ENCODE measurements at places on chromosomes 3 and 15.

GRCh38 chr3:173730391-173730790, 332.8 kb downstream of the NLGN1 start:
- no peak for DNase-seq

- no peak for DNase-seq
These were observed 63.4 kb downstream of the SNRK start for GRCh38 chr3:43349716-43350115.

DNA sequence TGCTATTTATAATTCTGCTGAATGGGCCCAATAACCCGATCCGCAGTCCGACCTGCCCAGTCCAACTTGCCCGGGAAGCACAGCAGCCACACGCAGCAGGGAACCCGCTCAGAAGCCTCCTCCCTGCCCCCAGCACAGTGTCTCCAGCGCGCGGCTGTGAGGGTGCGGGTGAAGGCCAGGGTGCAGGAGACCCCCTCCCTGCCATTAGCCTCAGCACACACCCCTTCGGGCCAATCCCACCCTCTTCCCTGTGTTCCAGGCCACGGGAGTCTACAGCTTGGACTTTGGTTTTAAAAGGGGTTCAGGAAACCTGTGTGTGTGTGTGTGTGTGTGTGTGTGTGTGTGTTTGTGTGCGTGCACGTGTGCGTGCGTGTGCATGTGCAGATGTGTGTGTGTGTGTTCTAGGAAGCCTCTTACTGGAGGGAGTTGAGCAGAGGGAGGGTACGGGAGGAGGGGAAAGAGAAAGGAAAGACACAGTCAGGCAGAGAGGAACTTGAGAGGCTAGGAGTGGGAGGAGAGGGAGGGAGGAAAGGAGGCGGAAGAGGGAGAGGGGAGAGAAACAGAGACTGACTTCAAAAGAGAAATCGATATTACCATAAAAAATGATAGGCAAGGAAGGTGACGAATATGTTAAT, 34.2 kb downstream of the ATP2B2 start:
- no peak for DNase-seq

DNA sequence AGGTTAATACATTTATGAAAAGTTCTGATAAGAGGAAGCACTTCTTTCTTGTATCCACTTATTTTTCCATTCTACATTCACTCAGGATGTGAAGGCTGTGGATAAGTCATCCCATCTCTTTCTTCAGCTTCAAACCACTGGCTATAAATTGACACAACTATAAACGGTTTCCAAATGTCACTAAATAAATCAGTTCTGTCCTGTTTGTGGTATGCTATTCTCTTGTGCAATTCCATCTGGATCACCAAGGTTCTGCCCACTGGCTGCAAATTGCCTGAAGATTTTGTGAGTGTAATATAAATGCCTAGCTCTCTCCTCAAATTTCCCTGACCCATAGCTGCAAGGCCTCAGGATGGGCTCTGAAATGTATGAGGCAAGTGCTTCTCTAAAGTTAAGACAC, 7.1 kb upstream of the LMOD3 start:
- peak; percentile 9 for DNase-seq

GRCh38 chr3:122533931-122534334, 19.2 kb upstream of the KPNA1 start:
- peak; percentile 92 for DNase-seq

DNA sequence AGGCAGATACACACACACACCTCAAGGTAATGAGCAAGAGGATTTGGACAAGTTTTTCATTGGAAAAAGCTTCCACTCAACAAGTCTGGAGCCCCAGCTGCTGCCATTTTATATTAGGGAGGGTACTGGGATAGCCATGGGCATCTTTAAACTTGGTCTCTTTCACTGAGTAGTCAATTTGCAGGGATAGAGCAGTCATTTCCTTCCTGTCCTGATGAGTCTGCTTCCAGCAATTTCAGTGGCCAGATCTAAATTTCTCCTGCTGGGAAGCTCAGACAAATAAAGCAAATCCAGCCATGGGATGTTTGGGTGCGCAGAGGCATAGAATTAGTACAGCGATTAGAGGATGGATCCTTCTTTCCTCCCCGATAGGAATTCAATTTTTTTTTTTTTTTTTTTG, 874 bp upstream of the ERC2 start:
- peak; percentile 4 for DNase-seq

DNA sequence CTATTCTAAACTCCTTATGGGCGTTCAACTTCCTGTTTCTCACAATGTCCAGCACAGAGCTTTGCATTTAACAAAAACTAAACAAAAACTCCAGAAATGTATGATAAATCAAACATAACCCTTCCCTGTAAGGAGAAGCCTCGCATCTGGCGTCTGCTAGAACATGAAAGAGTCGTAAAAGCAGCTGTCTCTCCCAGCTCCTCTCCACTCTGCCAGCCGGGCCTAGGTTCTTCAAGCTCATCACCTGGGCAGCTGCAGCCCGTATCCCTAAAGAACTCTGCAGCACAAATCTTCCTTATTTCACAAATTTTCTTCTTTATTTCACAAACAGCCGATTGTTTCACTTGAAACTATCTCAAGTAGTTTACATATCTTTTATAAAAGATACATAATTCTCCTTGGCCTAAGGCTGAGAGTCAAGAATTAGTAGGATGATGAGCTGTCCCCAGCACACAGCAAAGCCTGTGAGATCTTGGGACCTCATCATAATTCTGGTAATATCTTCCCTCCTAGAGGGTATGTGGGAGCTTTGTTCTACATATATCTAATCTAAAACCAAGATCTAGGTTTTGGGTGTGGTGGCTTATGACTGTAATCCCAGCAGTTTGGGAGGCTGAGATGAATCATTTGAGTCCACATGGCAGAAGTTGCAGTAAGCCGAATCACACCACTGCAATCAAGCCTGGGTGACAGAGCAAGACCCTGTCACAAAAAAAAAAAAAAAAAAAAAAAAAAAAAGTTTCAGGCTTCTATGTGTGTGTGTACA, 35.3 kb downstream of the ANXA2 start:
- DNase-seq = peak; percentile 89

DNA sequence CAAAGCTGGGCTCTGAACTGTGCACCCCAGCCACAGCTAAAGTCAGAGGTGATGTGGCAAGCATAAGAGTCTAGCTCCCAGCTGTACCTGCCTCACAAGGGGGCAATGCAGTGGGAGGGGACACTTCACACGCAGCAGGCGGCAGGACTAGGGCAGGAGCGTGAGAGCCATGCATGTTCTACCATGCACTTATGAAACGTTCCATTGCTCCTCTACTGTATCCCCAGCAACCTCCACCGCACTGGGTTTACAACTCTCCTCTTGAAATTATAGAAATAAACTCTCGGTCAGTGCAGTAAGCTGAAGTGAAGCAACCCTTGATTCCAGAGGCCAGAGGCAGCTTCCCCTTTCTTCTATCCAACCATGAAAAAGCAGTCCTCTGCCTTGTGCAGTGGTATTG, 298.6 kb upstream of the STT3B start:
- DNase-seq = no peak

- DNase-seq = no peak
These were observed 181.7 kb downstream of the FAM43A start for GRCh38 chr3:194867270-194867983.

DNA sequence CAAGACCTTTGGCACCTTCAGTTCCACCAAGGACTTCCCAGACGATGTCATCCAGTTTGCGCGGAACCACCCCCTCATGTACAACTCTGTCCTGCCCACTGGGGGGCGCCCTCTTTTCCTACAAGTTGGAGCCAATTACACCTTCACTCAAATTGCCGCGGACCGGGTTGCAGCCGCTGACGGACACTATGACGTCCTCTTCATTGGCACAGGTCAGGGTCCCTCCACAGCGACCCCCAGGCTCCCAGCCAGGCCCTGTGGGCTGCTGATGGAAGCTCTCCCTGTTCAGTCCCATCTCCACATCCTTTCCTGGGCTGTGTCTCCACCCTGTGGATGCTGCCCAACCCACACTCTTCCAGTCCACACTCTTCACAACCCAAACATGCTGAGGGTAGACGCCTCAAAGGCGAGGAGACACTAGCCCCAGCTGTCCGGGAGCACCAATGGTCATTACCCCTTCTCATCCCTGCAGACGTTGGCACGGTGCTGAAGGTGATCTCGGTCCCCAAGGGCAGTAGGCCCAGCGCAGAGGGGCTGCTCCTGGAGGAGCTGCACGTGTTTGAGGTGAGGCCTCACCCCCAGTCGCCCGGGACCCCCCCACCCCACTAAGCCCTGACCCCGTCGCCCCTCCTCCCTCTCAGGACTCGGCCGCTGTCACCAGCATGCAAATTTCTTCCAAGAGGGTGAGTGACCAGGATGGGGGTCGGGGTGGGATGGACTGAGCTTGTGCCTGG, 4.3 kb upstream of the LSMEM2 start:
- DNase-seq = peak; percentile 52

GRCh38 chr15:35450492-35450891, 95.5 kb downstream of the DPH6 start:
- DNase-seq = peak; percentile 48

- no peak for DNase-seq
These were observed 66.1 kb downstream of the KBTBD12 start for GRCh38 chr3:127981097-127981496.

DNA sequence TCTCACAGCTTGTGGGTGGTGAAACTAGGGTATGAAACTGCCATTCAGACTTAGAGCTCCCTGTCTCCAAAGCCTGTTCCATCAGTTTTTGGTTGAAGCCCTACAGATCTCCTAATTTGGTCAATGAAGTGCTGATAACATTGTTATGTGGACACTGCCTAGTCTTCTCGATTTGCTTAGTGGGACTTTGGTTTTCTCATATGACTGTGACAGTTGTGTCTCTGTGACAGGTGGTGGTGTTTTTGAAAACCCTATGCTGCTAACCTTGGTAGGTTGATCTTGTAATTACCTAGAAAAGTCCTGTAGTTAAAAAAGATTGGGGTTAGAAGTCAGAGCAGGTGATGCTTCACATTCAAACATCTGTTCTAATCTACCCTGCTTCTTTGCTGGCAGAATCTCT, 9.2 kb downstream of the PPM1L start:
- DNase-seq = no peak

- DNase-seq = peak; percentile 95
These were observed 10.9 kb downstream of the SEMA7A start for GRCh38 chr15:74422652-74423430.

DNA sequence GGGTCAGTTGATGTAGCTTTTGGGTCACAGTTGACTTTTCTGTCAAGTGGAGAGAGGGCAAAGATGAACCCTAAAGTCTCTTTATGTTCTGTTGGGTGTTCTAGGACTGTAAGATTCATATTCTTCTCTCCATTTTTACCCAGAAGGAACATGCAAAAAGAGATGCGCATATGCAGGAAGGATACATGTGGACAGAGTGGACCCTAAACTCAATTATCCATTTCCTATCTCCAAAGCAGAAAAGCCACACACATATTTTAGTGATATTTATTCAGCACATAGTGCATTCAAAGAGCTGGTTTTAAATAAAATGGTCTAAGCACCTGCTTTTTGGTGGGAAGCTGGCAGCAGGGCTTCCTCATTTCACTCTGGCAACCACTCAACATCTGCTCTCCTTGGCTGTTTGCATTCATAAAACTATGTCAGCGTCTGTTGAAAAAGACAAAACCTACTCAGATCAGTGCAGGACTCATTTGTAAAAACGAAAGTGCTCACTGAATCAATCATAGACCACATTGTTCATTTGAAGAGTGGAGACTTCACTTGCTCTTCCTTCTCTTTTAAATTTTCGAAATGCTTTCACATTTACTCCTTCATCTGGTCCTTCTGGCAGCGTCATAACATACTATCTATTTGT, 96.6 kb downstream of the SEMA6D start:
- no peak for DNase-seq

DNA sequence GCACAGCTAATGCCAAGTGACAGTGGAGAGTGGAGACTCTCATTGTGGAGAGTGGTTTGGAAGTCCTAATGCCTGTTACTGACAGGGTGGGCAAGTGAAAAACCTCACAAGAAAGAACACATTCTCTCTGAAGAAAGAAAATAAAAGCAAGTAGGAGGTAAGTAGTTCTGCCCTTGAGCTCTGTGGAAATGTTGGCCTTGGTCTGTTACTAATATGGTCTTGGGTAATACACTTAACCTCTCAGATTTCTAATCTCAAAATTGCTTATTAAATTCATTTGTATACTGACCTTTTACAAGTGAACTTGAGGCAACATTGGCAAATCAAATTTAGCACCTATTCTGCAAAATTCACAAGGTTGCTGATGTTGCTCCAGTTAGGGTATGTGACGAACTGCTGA, 291.6 kb upstream of the CBLB start:
- no peak for DNase-seq

DNA sequence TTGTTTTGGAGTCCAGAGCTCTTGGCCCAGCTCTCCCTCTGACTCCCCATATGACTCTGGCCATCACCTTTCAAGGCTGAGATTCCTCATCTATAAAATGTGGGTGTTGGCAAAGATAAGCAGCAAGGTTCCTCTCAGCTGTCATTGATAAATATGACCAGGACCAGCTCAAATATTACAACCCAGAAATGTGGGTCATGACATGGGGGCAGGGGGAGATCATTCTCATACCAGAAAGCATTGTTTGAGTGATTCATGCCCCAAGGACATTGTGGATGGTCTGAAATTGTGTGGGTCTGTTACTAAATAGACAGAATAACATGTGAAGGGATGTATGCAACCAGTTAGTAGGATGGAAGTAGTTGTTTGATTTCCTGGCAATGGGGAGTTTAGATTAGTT, 13.9 kb downstream of the UPK1B start:
- peak; percentile 17 for DNase-seq

DNA sequence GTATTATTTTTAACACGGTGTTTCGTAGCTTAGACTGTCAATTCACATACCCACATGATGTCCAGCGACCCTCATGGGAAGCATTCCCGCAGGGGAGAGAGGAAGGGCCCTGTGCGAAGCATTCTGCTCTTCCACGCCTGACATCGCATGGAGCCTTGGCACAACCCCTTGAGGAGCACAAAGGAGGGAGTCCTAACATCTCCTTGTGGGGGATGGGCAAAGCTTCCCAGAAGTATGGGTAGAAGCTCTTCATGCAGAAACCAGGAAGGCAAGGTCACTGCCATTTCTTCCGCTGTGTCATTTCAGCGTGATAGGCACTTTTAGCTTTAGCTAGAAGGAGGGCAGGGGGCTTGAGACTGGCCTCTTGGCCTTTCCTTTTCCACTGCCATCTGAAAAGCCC, 28.7 kb upstream of the USP3 start:
- no peak for DNase-seq

GRCh38 chr3:42708611-42709151, 6.1 kb upstream of the HHATL start:
- no peak for DNase-seq

DNA sequence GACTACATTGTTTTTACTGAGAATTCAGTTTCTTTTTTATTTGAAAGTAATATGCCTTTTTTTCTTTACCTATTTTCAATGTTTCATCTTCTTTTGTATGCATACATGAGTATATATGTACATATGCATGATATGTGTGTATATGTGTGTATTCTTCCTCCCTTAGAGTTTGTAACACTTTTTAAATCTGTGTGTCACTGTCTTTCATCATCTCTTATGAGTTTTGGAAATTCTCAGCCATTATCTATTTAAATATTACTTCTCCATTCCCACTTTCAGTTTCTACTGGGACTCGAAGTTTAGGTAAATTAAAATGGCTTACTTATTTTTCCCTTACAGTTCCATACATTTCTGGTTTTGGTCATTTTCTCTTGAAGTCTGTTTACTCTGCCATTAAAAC, 754.1 kb downstream of the GRM7 start:
- no peak for DNase-seq

GRCh38 chr3:178386880-178387279, 149.4 kb upstream of the KCNMB2 start:
- no peak for DNase-seq

GRCh38 chr3:190260301-190260700, 61.9 kb downstream of the CLDN1 start:
- no peak for DNase-seq

- DNase-seq = no peak
These were observed 15.1 kb downstream of the ACVR2B start for GRCh38 chr3:38468765-38469164.

GRCh38 chr3:193014902-193015301, 97.2 kb upstream of the MB21D2 start:
- no peak for DNase-seq
